ENCODE measurements at places on chromosomes 2 and 18.

DNA sequence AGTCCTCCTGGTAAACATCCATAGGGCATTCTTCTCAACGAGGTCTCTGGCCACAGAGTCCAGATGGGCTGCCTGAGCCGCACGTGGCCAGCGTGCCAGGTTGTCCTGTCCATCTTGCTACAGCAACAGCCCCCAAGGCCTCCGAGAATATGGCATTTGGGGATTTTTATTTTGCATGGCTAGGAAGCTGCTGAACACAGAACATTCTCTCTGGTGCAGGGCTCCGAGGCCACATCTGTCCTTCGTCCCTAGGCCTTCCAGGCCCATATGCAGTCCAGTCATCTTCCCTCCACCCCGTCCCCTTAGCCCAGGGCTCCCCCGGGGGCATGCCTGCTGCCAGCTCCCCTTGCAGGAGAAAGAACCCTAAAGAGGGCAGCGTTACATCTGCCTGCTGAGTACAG, 2.3 kb downstream of the HDAC4 start:
- no peak for DNase-seq

GRCh38 chr18:79624356-79625170, 55.0 kb upstream of the CTDP1 start:
- no peak for DNase-seq

- no peak for DNase-seq
Measured at GRCh38 chr2:160175169-160176134, 24.6 kb downstream of the ITGB6 start.

GRCh38 chr2:52423111-52423510, 1344.5 kb upstream of the CHAC2 start:
- DNase-seq: no peak

DNA sequence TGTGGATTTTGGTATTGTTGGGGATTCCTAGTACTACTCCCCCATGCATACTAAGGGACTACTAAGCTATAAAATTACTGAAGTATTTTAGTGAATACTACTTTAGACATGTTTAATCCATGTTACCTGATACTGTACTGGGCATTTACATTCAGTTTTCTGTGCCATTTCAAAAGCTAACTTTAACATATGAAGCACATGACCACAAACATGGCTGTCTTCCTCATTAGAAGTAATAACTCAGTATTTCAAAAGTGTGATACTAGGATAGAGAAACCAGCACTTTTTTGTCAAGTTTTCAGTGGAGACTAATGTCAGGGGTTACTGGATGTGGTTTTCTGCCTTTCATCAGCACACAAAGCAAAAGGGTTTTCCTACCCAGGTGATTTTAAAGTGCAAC, 27.9 kb downstream of the WDR33 start:
- no peak for DNase-seq

DNA sequence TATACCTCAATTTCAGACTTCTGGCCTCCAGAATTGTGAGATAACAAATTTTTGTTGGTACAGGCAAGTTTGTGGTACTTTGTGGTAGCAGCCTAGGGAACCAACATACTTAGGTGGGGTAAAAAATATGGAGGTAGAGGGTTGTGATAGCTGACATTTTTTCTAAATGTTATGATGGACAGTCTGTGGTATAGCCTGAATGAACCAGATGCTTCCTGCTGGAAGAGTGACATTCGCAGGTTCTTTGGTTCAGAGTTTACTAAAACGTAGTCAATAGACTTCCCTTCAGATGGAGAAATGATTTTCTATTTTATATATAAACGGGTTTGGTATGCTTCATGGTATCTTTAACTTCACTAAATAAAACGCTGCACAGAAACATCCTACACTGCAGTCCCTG, 42.8 kb downstream of the PMAIP1 start:
- no peak for DNase-seq

- no peak for DNase-seq
Measured at GRCh38 chr2:145753041-145753608, 1233.2 kb upstream of the ZEB2 start.

DNA sequence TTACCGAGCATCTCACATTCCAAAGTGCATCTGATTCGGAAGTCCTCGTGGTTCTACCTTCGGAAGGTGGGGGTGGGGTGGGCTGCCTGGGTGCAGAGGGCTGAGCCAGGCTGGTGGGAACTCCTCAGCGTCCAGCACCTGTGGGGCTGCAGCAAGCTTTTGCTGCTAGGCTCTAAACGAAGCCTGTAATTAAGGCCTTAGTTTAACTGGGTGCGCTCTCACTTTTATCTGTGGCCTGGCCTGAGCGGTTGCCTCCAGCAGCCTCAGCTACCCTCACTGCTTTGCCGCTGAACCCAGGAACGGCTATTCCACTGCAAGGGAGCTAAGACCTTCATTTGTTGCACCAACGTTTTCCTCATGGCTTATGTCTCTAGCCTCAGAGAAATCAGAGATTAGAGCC, 48.4 kb downstream of the TMEM17 start:
- no peak for DNase-seq

- no peak for DNase-seq
Measured at GRCh38 chr2:199329466-199329865, 128.3 kb downstream of the SATB2 start.

- DNase-seq: no peak
Measured at GRCh38 chr2:52356556-52356955, 1324.6 kb upstream of the NRXN1 start.

DNA sequence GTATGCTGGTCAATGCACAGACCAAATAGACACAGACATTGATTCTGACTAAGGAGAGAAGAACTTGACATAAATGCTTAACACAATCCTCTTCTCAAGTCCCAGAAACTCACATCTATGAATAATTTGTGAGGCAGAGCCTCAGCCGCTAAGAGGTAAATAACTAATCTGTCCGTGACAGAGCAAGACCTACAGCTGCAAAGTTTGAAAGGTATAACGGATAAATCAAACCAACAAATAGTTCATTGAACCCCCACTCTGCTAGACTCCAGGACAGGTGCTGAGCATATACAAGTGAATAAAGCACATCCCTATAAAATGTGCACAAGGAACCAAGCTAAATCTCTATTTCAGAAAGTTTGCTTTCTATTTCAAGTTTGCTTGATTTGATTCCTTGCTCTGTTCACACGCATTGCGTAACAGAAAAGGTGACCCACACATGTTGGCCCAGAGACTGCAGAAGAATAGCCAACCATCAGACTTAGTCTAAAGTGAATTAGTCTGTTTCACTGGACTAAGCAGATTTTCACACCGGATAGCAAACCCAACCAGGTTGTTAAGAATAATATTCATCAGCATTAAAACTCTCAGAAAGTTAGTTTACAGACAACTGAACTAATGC, 51.7 kb downstream of the NCKAP5 start:
- DNase-seq: no peak

DNA sequence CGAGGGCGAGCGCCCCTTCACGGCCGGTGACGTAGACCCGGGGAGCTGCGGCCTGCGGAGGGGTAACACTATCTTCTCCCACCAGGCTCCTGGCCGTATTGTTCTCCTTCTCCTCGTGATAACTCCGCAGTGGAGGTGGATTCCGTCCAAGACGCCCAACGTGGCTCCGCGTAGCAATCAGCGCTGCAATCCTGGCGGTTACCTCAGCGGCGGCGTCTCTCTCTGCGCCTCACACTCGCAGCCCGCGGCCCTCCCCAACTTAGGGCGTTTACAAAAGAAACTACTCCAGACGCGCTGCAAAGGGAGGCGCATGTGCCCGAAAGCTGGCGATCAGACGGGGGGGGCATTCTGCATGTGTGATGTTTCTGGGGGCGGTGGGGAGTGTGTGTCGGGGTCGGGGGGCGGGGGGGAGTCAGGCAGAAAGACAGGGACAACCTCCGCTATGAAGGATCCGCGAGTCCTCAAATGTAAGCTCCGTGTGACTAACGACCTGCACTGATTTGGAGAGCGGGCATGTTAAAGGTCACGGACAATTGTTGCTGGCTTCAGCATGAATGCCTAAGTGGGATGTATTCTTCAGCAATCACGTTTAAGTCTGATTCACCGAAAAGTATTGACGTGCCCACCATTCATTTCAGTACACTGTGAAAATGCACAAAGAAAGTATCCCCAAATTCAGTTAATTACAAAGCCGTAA, 1.3 kb upstream of the ZNF516 start:
- DNase-seq: no peak

DNA sequence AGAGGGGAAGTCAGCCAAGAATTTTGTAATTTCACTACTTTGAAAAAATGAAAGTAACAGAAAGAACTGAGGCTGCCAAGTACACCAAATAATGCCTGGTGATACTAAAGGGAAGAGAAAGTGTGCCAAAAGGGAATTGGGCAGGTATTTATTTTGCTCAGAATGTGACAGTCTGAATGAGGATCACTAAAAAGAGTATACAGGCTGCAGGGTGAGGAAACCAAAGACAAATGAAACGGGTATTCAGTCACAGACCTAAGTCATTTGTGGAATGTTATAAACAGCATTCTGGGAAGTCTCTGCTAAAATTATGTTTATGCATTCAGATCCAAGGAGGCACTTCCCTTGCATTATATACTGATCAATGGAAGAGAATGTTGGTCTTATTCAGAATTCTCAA, 418.6 kb upstream of the SLC39A10 start:
- DNase-seq: no peak

GRCh38 chr2:231185886-231186285, 12.5 kb upstream of the ARMC9 start:
- DNase-seq: no peak

- no peak for DNase-seq
Measured at GRCh38 chr2:209875270-209875669, 103.6 kb downstream of the UNC80 start.

GRCh38 chr2:59703796-59704195, 849.7 kb downstream of the BCL11A start:
- DNase-seq: no peak

DNA sequence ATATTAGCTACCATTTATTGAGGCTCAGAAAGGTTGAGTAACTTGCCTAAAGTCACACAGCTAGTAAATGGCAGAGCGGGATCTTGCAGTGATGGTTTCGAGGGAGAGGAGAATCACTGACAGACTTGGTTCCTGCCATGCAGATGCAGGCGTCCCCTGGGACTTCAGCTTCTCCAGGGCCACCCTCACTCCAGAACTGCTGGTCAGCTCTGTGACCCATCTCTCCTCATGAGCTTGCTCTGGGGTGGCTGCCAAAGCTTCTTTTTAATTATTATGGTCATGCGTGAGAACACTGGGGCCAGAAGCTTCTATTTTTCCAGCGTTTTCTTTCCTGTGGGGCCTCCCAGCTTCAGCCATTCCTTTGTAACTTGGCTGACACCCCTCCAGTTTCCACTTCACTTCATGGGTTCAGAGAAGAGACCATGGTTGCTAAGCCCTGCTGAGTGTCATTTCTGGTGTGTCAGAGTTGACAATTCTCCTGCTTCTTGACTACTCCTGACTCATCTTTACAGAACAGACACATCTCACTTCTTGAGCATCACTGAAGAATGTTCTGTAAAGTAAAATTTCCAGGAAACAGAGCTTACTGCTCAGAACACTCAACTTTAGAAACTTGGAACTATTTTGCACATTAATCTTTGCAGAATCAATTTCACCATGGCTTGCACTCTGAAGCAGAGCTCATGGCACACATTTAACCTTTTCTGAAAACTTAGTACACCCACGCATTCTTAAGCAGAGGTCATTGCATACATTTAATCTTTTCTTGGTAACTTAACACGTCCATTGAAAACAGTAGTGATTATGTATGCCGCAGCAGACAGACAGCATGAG, 70.4 kb downstream of the IL1R2 start:
- DNase-seq: no peak

DNA sequence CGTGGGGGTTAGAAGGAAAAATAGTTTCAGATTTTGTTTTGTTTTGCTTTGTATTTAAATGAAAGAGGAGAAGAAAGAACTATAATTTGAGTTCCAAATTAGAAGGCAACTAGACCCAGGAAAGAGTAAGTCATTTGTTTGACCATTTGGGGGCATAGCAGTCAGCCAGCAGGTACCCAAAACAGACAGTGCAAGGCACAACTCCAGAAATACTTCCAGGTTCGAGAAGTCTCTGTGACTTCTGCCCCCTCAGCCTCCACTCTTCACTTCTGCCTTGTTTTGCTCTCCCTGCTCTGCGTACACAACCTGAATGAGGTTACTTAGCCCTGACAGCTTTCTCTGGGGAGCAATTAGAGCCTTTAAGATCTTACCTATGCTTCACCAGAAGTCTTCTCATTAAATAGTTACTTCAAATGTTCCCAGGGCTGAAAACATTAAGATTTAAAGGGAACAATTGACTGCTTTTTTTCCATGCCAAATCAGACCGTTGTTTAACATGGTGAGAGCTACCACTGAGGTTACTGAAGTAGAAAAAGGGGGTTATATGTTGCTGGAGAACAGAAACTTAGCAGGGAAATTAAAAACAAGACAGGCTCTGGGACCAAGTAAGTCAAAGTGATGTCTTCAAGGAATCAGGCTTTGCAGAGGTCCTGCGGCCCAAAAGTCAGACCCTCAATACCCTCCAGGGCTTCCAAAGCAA, 216.9 kb downstream of the BCL11A start:
- DNase-seq: no peak

- no peak for DNase-seq
Measured at GRCh38 chr18:31791817-31792579, 31.3 kb upstream of the SLC25A52 start.

GRCh38 chr2:183172220-183172887, 48.1 kb downstream of the NUP35 start:
- DNase-seq: no peak

DNA sequence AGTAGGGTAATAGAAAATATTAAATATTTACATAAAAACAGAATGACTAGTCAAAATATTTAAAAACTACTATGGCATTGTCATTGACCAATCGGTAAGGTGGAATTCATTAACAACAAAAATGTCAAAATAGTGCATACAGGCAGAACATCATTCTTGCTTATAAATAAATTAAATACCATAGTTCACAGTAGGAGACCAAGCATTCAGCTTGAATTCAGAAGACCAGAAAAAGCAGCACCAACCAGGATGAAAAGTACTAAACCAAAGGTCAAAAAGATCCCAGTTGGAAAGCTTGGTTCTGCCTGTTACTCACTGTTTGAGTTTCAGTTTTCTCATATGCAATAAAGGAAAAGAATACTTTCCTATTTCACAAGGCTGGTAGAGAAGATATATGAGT, 244.3 kb downstream of the OSR1 start:
- no peak for DNase-seq

- no peak for DNase-seq
Measured at GRCh38 chr2:239154971-239155805, 245.6 kb downstream of the HDAC4 start.

- no peak for DNase-seq
Measured at GRCh38 chr18:47871288-47871687, 59.2 kb downstream of the SMAD2 start.

GRCh38 chr2:68806511-68807109, 64.6 kb downstream of the BMP10 start:
- DNase-seq: no peak

DNA sequence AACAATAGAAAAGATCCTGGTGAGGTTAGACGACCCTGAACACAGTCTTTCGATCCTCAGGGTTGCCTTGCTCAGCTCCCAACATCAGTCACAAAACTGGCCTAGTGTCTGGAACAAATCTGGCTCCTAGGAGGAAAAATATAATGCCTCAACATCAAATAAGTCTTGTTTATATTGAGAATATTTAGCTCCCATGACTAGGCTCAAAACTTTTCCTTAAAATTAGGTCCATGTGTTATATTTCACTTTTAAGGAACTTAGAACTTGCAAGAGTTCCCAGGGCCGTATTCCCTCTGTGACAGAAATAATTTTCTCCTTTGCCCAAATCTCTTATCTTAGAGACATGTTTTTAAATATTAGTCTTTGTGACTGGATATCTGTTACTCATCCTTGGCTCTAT, 819.7 kb upstream of the ZEB2 start:
- DNase-seq: no peak
